ENCODE measurements at places on chromosomes 13 and 19. TPM values are rescaled to one million over a fixed set of nuclear protein-coding genes. Genes with fewer than 3 reads are reported as not detected.

Gene TTC9B
- not detected for total RNA-seq

Gene FEM1A
- total RNA-seq: 15.7 TPM

Gene EDDM13
- total RNA-seq: 0.89 TPM

Gene SLC8A2
- 0.11 TPM for total RNA-seq

Gene ANKRD24
- total RNA-seq: 1.3 TPM

Gene IL17D
- 1.8 TPM for total RNA-seq

Gene PGLYRP1
- 2.1 TPM for total RNA-seq

Gene METTL21C
- total RNA-seq: not detected

Gene KLK15
- not detected for total RNA-seq

Gene CDX2
- total RNA-seq: not detected

Gene MCF2L
- total RNA-seq: 50.2 TPM

Gene URAD
- total RNA-seq: not detected

Gene ATXN8OS
- not detected for total RNA-seq

Gene IL4I1
- total RNA-seq: 7.3 TPM

Gene KLK6
- total RNA-seq: not detected
